ENCODE measurements at places on chromosomes 2 and 18.
A peak's percentile ranks its signal among the peaks of the same experiment; 100 is the strongest.

- DNase-seq: no peak
Measured at GRCh38 chr2:122172812-122173211, 417.4 kb downstream of the TSN start.

DNA sequence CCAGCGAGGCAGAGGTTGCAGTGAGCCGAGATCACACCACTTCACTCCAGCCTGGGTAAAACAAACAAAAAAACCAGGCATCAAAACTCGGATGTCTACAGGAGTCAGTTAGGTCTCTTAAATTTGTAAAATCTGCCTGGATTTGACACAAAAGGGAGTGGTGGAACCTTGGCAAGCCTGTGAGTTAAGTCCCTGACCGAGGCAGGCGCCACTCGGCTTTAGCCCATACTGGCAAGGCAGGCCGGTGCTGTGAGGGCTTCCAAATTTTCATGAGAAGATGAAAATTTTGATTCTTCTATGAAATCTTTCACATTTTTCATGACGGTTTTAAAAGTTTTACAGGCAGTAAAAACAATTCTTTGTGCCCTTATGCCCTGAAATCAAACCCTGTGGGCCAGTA lies 165.8 kb downstream of the FMNL2 start:
- no peak for DNase-seq

DNA sequence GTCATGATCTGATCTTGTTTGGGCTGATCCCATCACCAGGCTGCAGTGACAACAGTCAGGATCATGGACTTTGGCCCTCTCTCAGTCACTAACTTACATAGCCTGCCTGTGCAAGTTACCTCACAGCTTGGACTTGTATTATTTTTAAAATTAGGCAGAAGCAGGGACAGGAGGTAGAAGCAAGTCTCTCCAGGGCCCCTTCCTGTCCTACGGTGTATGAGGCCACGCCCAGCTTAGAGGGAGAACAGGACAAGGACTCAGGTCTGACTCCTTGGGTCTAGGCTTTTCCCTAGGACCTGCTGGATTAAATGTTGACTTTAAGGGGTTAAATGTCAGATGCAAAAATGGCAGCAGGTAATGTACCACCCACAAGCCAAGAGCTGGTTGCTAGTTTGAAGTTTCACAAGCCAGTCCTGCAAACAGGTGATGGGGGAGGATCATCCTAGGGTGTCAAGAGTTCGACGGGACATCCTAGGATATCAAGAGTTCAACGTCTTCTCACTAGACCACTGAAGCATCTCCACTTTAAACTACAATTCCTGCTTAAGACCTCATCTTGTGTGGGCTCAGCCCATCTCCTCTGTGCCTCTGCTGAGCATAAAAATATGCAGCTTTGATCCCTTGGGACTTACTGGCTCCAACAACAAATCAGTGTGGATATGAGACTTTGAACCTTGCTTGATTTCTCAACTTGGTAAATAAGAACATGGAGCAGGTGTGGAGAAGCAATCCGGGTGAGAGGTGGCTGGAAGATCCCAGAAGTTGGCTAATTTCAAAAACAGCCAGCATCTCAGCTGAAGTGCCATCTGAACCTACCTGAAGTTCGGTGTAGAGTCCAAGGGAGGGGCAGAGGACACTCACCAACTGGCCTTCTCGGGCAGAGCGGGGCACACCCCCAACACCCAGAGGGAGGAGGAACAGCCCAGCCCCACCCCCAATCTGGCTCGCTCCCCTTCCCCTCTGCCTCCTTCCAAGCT lies 39.5 kb downstream of the SFXN5 start:
- no peak for DNase-seq

- DNase-seq: no peak
Measured at GRCh38 chr2:222318026-222318711, 19.4 kb upstream of the PAX3 start.

DNA sequence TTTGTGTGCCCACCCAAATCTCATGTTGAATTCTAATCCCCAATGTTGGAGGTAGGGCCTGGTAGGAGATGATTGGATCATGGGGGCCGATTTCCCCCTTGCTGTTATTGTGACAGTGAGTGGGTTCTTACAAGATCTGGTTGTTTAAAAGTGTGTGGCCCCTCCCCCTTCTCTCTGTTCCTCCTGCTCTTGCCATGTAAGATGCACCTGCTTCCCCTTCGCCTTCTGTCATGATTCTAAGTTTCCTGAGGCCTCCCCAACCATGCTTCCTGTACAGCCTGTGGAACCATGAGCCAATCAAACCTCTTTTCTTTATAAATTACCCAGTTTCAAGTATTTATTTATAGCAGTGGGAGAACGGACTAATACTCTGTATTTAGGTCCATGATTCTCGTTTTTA lies 588.1 kb downstream of the DCDC2C start:
- DNase-seq: no peak

DNA sequence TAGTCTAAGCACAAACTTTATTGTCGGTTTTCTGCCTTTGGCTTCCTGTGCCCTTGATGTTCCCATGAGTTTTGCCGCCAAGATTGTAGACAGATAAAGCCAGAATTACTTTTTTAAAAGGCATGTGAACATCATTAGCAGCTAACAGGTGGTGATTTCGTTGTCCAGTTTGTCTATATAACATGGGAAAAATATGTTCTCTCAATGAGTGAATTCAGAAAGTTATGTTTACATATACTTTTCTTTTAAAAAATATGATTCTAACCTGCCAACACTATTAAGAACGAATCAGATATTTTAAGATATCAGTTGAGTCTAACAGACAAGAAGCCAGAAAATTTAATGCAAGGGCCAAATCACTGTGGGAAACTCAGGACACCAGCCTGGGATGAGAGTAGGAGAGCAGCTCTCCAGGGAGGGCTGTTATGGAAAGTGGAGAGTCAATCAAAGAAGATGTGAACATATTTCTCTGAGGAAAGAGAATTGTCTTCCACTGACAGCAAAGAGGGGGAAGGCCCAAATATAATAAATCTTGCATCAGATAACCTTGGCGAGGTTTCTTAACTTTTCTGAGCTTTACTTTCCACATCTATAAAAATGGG lies 311.3 kb downstream of the ARHGAP15 start:
- DNase-seq: no peak

- DNase-seq: no peak
Measured at GRCh38 chr2:126496493-126496892, 159.5 kb upstream of the GYPC start.

DNA sequence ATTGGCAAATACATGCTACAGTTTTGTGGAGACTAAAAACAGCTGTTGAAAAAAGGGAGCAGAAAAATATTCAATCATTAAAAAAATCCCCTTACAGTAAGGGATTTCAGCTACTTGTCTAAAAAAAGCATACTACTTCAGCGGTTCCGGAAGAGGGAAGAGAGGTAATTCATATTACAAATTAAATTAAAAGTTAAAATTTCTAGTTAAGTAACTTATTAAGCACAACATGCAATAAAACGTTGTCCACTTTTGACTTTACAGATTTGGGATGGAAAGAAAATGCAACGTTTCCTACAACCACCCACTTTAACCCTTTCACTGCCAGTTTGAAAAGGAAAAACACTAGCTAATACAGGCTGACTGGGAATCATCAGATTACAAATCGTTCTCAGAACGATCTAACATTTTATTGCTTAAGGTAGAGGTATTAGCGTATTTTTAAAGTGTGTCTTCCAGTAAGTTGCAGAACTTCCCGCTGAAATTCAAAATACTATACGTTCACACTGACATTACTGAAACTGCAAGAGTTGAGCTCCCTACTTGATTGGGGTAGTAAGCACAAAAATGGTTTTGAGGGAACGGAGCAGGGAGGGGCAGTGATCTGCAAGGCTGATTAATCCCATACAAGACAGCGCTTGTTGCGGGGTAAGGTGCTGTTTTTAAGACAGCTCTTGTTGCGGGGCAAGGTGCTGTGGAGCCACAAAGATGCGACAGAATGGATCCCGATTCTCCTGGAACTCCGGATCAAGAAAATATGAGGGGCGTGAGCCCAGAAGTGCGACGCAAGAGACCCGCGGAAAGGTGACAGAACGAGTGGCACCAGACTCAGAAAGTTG lies 743 bp downstream of the HADHA start:
- DNase-seq: peak; percentile 11

DNA sequence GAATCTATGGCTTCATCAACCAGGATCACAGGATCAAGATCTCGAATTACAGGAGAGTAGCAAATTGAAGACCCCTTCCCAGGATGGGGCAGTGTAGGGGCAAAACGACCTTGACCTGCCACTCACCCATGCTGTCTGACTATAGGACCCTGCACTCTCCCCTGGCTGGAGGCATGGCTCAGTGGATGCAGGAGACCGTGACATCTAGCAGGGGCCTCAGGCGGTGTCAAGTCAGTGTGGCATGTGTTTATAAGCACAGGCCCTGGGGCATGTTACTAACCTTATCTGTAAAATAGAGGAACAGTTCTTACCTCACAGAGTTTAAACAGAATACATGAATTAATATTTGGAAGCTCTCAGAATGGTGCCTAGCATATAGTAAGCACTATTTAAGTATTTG lies 3.5 kb downstream of the HAAO start:
- DNase-seq: no peak

GRCh38 chr2:61419129-61419528 lies 51.8 kb downstream of the USP34 start:
- DNase-seq: no peak

DNA sequence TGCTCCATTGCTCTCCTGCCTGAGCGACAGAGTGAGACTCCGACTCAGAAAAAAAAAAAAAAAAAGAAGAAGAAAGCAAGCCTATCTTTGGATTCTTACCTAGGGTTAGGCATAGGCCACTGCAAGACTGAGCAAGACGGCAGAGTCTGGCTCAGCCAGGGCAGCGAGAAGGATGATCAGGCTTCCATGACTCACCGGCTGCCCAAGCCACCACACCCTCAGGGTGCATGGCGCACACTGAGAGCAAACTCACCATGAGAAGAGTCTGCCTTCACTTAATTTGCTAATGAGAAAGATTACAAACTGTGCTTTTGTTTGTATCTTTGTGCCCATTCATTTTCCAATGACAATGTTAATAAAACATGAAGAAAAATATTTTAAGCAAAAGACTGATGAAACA lies 8.2 kb downstream of the FAM110C start:
- DNase-seq: no peak

- no peak for DNase-seq
Measured at GRCh38 chr2:230908595-230909191, 16.3 kb downstream of the GPR55 start.

- no peak for DNase-seq
Measured at GRCh38 chr2:217517402-217517801, 485.4 kb downstream of the TNS1 start.

DNA sequence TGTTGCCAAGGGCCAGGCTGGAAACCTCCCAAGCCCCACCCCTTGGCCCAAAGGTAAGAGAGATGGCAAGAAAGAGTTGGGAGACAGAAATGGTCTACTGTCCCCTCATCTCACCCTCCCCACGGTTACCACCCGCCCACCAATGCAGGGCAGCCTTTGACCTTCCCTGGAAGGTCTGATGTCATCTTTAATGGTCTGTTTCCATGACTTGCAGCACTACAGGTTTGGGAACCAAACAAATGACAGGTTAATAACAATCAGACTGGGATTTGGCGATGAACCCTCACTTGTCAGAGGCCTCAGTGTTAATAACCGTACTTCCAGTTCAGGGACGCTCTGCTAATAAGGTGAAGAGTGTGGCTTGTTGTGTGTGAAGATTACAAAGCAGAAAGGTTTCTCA lies 70.4 kb downstream of the MRO start:
- DNase-seq: no peak

DNA sequence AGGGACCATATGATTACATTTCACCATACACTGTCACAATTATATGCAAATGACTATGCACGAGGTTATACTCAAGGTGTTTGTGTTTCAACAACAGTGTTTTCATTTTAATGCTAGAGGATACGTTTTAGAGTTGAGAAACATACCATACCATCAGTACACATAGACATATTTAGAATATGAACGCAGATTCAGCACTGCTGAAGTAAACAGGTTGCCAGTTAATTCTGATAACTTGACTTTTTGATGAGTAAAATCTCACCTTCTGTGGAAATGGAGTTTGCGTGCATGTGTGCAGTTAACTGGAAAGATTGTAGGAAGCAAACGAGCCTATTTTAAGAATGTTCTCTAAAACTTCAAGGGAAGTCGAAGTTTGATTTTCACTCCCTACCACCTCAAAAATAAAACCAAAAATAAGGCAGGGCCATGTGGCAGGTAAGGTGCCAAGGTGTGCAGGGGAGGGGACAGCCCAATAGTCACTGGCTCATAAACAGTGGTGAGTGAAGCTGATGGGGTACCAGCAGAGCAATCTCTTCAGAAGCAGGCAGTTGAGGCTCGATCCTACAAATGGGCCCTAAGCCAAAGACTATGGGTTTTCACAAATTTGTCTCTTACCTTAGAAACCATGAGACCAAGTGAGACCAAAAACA lies 213.1 kb downstream of the IKZF2 start:
- DNase-seq: no peak

DNA sequence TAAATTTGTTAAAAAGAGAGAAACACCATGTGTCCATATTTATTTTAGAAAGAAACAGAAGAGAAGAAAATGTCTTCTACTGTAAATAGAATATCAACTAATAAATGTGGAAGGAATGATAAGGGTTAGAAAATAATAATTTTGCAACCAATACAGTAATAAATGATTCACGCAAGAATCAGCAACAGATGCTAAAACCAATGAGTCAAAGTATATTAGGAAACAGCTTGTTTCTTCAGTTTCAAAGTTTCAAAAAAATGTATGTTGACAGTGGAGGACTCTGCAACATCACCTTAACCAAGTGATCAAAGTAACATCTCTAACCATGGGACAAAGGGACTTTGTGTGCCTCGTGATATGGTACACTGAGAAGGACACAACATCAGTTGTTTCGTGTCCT lies 147.0 kb downstream of the TWIST2 start:
- DNase-seq: no peak

- no peak for DNase-seq
Measured at GRCh38 chr2:176035013-176035691, 33.1 kb upstream of the LNPK start.

GRCh38 chr2:64819361-64819760 lies 165.6 kb upstream of the SERTAD2 start:
- DNase-seq: no peak

DNA sequence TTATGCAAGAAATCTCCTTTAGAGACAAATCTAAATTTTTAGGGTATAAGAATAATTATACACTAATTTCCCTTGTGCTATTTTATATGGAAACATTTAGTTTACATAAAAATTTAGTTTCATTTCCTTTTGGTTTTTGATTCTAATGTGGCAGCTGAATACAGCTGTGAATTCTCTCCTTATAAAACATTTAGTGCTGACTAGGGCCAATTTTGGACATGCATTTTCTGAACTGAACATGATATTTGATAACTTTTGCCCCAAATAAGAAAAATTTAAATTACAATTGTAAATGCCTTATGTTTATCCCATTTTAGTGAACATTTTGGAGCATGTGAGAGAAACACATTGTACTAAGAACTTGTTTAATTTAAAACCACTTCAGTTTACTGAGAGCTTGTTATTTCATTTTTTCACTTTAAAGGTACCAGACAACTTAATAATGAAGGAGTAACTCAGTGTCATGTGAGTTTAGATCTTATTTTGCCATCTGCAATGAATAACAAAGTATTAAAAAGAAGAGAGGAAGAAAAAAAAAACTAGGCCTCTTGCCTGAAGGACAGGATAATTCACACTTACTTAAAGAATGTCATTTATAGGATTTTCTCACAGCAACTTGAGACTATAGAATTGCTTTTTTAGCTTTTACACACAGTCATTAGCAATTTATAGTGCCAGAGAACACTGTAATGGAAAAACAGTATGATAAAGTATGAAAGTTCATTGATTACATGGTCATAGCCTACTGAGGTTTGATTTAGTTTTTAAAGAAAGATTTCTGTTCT lies 209.7 kb downstream of the ERBB4 start:
- no peak for DNase-seq

Measured in T-helper 17 cell (primary cell).